M059J (cell line): ENCODE measurements at places on chromosomes 11 and 22.

DNA sequence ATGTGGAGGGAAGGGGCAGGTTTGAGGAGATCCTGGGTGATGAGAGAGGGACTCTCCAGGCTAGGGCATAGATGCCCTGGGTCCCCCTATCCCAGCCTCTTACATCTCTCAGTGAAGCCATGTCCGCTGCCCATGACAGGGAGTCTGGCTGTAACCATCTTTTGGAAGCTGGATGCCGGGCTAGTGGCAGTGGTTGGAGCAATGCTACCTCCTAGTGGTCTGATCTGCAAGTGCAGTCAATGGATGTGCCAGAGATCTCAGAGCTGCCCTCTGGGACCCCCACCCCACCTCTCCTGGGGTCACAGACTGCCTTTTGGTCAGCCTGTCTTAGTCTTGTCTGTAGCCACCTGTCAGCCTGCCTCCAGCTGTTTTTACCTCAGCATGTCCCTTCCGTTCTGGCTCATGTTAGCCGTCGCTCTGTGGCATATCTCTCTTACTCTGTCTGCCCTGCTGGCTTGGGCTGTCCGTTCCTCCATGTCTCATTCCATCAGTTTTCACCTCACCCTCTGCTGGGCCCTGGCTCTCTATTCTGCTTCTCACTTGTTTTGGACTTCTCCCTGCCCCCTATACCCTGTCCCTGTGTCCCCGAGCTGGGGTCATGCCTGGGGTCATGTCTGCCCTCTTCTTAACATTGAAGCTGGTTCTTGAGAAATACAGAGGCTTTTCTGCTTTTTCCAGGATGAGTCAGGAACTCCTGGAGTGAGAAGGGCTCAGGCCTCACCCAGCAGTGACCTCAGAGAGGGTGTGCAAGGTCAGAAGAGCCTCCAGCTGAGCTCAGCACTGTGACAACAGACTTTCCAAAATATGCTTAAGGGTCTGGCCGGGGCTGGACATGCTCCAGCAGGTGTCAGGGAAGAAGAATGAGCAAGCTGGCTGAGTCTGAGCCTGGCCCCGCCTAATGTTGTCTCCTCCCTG is 52.0 kb upstream of the THY1 start:
- DNase-seq: peak; percentile 81

GRCh38 chr11:42709216-42709615 is 602.6 kb upstream of the API5 start:
- no peak for DNase-seq

DNA sequence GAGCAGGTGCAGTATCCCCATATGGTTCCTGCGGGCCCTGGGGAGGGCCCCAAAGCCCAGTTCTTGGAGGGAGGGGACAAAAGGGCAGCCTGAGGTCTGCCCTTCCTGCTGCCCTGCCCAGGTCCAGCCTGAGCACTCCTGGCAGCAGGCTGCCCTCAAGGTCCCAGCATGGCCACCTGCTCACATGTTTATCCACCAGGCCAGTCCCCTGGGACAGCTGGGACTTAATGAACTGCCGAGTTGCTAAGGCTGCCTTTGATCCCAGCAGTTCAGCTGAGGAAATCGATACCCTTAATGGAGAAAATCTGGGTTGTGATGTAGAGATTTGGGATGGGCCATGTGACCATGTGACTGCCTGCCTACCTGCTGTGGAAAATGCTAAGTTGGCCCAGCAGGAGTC is 146.2 kb downstream of the TRIM29 start:
- no peak for DNase-seq

GRCh38 chr11:69010964-69011623 is 2.0 kb downstream of the MRGPRF start:
- DNase-seq: no peak

DNA sequence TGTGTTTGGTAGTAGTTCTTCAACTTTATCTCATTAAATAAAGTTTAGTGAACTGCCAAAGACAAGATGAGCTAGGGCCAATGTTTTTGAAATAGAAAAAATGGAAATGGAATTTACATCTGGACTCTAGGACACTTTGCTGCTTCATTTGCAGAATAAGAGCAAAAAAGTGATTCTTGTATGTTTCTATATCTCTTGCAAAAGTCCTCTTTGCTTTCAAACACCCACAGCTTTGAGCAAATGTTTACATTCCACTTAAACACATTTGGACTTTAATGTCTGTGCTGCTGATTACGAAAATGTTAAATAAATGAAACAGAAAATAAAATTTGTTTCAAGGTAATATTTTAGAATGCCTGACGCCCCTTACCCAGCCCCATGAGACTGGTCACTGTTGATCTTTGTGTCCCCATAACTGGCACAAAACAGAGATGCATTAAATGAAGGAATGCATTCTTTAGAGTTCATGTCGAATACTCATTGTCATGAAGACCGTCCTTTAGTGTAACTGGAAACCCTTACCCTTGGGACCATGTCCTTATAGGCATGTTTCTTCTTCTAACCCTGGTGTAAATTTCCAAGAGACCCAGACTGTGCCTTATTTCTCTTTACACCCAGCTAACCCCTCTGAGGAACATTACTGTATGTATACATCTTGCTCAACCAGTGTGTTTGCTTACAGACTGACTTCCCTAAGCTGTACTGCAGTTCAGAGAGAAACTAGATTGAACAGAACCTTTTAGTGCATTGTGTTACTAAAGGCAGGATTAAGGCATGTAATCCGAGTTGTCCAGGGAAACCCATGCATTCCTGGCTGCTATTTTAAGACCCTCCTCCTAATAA is 199.7 kb downstream of the NAV2 start:
- DNase-seq: no peak

DNA sequence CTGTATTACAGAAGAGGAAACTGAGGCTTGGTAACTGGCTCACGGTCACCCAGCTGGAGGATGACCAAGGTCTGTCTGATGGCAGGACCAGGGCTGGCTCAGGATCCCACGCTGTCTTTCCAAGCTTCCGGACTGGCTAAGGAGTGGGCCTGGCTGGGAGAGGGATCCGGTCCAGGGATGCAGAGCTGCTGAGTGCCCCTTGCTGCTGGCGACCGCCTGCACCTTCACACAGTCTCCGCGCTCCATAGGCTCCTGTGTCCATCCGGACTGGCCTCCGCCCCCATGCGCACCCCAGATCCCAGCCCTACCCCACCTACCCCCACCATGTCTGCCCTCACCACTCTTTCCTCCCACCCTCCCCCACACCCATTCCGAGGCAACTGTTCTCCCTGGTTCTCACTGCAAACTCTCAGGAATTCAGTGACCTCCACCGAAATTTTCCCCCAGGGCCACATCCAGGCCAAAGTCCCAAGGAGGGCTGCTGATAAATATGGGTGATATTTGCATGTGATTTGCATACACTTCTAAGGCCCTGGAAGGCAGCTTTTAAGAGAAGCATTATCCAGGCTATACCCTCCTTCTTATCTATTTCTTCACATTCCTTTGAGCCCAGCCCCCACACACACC is 48.5 kb upstream of the SLC35C1 start:
- no peak for DNase-seq

DNA sequence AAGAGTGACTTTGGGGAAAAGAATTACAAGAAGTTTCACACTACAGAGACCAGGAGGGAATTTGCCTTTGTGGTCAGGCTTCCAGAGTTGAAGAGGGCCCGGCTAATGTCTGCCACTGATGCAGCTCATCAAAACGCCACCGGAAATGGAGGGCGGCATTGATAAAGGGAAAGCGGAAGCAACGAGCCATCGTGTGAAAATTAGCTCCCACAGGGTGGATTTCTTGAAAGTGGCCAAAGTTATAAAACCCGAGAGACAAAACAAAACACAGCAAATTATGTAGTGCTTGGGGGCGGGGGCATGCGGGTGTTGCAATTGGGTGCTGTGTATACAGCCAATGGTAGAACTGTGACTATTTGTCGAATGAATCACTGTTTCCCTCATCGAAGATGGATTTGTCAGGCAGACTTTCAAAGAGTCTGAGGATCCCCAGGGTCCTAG is 113.0 kb downstream of the ADAMTS15 start:
- no peak for DNase-seq

DNA sequence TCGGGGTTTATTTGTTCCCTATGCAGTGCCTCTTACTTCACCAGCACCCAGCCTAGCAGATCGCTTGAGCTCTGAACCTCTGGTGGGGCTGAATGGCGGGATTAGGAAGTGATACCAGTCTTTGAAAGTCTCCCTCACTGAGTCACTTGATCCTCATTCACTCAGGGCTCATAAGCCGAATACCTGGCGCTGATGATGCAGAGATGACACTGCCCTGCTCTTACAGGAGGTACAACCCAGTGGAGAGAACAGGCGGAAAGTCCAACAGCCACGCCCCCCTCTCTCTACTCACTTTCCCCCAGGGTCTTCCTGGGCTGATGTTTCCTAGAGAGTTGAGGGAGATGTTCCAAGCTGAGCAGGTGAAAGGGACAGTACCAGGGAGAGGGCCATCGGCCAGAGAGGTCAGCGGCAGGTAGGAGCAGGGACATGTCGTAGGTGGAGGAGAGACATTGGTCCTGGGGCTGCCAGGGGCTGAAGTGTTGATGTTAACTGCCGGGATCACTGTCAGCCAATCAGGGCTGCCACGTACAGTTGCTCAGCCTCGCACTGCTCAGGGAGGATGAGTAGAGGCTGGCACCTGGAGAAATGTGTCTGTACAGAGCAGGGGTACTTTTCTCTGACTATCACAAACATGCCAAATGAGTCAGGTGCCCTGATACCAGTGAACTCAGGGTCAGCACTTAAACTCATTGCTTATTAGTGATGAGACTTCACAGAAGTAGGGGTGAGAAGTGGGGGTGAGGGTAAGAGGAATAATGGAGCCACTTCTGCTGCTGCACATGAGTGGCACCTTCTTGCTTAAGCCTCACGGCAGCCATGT is 9.9 kb upstream of the APOBEC3A start:
- no peak for DNase-seq

DNA sequence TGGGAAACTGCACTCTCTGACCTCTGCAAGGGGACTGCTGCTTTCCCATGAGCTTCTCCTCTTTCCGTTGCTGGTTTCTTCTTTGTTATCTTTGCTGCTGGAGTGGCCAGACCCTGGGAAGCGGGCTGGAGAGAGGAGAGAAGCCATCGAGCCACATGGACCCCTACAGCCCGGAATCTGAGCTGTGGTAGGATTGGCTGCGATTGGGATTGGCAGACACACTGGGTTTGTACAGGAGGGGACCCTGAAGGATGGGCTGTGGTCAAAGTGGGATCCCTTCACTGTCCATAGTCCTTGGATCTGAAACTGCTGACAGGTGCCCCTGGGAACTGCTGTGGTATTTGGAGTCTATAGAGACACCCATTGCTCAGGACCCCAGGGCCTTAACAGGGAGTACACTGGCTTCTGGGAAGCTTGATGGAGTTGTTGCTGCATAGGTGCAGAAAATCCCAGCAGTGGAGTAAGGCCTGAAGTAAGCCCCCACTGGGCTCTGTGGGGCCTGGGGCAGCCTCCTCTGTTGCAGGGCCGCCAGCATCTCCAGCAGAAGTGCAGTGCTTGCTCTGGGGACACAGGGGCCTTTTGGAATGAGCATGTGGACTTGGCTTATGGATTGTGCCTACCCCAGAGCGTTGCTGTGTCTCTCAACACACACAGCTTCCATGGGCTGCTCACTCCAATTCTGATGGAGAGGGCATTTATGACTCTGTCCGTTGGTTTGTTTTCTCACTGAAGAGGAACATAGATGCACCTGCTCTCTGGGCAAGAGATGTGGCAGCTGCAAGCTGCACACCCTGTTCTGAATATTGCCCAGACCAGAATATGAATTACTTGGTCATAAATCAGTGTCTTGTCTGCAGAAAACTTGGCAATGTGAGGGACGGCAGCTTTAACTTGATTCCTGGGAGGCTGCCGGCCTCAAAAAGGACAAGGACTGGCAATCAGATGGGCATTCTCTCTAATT is 32.0 kb downstream of the BCR start:
- DNase-seq: no peak

DNA sequence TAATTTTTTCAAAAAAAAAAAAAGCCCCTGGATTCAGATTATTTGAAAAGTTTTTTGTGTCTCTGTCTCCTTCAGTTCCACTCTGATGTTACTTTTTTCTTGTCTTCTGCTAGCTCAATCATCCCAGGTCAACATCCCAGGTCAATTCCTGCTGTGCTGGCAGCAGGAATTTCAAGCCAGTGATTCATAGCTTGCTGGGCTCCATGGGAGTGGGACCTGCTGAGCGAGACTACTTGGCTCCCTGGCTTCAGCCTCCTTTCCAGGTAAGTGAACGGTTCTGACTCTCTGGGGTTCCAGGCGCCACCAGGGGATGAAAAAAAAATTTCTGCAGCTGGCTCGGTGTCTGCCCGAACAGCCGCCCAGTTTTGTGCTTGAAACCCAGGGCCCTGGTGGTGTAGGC is 31.4 kb downstream of the PLAAT5 start:
- DNase-seq: no peak

DNA sequence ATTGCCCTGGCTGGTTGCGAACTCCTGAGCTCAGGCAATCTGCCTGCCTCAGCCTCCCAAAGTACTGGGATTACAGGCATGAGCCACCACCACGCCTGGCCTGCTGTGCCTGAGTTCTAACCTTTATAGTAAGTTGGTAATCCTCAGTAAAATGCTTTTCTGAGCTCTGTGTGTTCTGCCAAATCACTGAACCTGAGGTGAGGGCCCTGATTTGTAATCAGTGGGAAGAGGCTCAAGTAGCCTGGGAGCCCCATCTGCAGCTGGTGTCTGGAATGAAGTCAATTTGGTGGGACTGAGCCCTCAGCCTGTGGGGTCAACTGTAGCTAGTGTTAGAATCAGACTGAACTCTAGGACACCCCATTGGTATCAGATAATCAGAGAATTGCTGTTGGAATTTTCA is 72.6 kb upstream of the PARVG start:
- no peak for DNase-seq

DNA sequence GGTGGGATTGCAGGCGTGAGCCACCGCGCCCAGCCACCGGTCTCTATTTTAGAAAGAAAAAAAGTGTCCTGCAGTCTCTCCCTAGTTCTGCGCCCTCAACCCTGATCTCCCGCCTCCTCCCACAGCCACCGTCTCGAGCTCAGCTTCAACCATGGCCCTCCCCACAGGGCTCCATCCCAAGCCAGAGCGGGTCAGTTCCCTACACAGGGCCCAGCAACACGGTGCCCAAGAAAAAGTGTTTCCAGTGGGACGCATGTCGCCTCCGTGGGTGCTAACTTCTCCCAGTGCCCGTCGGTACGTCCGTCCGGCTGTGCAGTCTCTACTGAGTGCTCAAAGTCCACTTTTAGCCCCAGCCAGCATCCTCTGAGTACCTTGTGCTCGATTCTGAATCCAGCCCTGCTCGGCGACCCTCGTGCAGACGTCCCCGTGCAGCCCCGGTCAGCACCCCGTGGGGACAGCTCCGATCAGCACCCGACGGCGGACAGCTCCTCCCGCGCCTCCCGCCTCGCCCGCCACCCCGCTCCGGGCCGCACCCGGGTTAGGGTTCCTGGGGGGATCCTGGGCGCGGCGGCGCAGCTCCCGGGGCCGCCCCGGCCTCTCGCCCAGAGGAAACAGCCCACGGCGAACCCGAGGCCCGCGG is 657 bp upstream of the MAPK8IP2 start:
- no peak for DNase-seq

DNA sequence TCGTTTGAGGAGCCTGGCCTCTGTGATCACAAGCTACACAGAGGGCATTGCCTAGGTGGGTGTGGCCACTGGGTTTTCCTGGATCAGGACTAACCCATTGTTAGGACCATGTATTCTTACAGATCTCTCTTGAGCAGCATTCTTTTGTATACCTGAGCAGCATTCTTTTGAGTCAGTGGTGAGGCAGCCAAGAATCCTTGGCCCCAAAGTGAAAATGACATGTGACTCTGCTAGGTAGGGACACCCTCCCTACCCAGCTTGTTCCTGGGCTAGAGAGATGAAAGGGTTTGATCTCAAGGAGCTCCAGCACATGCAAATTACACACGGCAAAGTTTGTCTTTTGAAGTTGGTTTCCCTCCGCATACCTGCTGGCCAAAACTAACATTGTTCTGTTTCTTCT is 55.0 kb upstream of the HORMAD2 start:
- no peak for DNase-seq

GRCh38 chr11:60777106-60777505 is 8.0 kb upstream of the MS4A10 start:
- DNase-seq: no peak
